ENCODE measurements at places on chromosomes 6 and 20. TPM values are rescaled to one million over a fixed set of nuclear protein-coding genes. Genes with fewer than 3 reads are reported as not detected.

GRCh38 chr20:60993433-60994044, 258.5 kb upstream of the CDH4 start:
- no peak for DNase-seq

GRCh38 chr6:11653028-11653583, 115.6 kb downstream of the TMEM170B start:
- no peak for DNase-seq

- DNase-seq: peak; percentile 16
Observed at GRCh38 chr20:37408302-37409193, 62.6 kb downstream of the SRC start.

GRCh38 chr20:41222296-41222695, 85.0 kb downstream of the PLCG1 start:
- DNase-seq: no peak

DNA sequence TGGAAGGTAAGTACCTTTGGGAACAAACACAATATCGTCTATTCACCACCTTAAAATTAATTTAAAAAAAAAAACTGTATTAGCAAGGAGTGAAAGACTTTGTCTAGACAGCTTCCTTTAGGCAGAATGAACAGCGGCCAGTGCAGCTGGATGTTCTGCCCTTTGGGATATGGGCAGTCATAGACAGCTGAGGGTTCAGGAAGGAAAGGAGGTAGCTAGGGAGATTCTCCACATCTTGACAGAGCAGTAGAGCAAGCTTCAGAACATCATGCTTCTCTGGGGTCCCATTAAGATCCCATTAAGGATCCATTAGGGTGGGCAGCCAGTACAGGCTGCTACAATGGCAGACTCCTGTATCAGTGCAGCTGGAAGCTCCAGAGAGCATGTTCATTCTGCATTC, 46.5 kb upstream of the PLCB4 start:
- DNase-seq: no peak

- DNase-seq: no peak
Observed at GRCh38 chr6:170202416-170203135, 88.3 kb downstream of the DLL1 start.

DNA sequence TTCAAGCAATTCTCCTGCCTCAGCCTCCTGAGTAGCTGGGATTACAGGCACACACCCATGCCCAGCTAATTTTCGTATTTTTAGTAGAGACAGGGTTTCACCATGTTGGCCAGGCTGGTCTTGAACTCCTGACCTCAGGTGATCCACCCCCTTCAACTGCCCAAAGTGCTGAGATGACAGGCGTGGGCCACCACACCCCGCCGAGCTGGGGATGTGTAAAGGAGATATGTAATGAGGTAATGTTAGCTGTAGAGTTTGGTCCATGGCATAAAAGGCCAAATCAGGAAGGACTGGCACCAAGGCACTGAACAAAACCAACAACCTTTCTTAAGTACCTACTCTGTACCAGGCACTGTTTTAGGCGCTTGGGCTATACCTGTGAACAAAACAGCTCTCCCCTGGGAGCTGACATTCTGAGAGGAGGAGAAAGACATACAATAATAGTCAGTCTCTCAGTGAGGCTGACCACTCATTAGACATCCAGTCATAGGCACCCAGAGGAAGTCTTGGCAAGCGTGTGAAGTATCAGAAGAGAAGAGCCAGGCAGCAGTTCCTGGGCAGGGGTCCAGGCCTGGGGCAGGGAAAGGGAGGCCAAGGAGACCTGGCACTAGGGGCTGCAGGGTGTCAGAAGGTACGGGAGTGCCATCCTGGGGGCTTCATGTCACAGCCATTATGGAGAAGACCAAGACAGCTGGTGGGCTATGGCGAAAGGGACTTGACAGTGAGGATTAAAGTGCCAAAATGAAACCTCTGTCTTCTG, 164.8 kb upstream of the DTNBP1 start:
- no peak for DNase-seq

DNA sequence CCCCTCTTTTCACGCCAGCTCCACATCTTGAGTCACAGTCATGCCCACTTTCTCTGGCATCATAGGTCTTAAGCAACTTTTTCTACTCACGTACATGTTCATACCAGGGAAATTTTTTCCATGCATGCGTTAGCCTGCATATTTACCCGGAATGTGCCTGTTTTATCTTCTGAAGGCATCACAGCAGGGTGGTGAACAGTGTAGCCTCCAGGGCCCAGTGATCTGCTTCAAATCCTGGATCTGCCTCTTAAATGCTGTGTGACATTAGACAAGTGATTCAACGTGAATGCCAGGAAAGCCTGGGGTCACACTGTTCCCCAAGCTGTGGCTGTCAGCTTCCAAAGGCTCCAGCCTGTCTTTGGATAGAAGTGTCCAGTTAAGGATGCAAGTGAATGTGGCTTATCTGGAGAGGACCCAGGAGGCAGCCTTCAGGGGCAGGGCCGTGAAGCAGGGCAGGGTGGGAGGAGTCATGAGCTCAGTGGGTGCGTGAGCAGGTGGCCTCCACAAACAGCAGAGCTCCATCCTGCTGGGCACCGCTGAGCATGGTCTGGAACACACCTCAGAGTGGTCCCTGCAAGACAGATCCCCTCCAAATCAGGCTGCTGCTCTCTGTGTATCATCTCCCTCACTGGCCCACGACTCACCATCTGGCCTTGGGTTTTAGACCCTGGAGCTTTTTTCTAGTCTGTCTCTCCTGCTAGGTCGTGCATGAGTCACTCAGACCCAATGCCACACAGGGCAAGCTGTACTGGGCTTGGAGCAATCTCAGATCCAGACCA, 30.4 kb upstream of the CD93 start:
- DNase-seq: no peak

- DNase-seq: peak; percentile 58
Observed at GRCh38 chr6:110181131-110182030, 1.2 kb downstream of the CDC40 start.

GRCh38 chr6:53201270-53201669, 52.6 kb upstream of the GCM1 start:
- DNase-seq: no peak

DNA sequence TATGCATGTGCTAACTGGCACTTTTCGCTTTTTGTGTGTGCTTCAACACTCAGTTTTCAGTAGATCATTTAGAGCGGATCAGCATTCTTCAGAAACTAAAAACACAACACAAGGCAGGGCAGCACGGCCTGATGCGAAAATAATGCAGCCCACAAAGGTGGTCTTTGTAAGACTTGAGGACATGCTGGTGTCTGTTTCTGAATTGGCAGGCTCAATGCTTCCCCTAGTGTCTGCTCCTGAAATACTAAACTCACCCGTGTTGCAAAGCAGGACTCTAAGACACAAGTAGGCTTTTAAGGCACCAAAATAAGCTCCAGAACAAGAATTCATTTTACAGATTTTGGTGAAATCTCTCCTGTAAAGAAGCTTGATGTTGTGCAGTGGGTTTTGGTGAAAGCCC, 676.5 kb downstream of the TENT5A start:
- DNase-seq: no peak

DNA sequence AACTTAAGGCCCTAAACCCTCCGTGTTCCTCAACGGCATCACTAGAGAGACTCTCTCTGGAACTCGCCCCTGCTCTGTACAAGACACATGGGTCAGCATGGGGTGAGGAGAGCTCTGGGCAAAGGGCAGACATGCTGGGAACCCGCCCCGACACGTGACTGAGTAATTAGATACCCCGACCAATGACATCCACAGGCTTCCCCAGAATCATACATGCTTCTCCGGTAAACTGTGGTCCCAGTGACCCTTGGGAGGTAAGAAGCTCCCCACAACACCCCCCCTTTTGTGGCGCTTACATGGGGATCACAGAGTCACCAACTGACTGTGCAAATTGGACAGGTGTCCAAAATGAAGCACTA, 31.7 kb upstream of the RPS6KA2 start:
- no peak for DNase-seq

- DNase-seq: no peak
Observed at GRCh38 chr6:43101497-43101896, 25.4 kb downstream of the PTK7 start.

GRCh38 chr20:48163505-48163904, 378.2 kb upstream of the SULF2 start:
- DNase-seq: no peak

DNA sequence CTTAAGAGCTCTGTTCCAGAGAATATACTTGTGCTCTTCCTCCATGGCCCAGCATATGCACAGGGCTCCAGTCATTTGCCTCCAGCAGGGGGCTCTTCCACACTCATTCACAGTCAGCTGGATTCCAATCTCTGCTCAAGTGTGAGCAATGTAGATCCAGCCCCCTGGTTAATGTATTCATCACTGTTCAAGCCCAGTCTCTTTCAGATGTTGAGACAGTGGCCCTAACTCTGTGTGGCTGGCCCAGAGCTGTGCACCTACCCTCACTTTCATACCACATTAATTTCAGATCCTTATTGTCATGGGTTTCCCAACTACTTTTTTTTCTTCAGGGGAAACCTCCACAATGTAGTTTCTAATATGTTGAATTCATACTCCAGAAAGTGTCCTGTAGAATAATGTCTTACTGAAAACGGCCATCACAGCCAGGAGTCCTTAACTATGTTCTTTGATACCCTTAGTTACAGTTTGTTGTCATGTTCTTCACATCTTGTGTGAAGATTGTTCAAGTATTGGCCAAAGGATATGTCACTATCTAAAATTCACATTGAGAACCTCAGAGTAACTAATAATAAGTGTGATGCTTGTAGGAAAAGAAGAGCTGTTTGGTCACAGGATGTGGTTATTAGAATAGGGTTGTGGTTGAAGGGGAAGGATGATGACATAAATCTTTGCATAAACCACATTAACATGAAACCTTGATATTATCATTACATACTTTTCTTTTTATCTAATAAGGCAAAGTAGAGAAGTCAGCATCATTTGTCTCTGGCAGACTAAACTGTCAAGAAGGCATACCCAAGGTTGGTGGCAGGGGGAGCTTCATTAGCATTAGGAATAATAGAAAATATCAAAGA, 14.4 kb upstream of the HLA-DQA1 start:
- peak; percentile 85 for DNase-seq

DNA sequence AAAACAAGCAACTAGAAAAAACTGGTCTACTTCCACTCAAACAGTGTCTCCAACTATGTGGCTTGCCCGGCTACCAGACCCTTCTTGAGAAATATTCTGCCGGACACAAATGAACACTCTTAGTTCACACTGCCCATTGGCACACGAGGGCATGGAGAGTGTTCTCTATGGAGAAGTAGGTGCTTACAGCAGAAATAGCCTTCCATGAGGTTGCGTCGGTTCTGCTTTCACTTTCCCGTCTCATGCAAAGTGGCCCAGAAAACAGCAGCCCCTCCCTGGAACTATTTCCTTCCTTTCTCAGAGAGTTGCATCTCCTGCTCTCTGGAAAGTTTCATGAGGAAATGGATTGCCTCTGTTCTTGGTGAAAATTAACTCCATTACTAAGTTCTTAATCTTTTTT, 9.5 kb upstream of the HLA-DOA start:
- no peak for DNase-seq

GRCh38 chr6:81326881-81327561, 425.5 kb downstream of the TENT5A start:
- DNase-seq: no peak

- no peak for DNase-seq
Observed at GRCh38 chr6:53290537-53291510, 57.9 kb downstream of the ELOVL5 start.

DNA sequence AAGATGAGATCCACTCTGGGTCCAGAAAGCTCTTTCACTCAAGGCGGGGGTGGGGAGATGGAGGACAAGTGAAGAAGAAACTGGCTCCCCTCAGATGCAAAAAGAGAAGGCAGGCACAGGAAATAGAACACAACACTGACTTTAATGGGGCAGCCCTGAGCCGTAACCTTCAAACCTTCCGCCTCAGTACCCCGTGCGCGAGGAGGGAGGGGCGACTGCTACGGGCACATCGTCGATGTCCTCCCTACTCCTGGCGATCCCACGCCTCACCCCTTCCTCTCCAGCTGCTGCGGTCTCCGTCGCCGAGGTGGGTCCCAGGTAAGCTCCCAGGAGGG, 3.9 kb downstream of the SPEF1 start:
- no peak for DNase-seq

DNA sequence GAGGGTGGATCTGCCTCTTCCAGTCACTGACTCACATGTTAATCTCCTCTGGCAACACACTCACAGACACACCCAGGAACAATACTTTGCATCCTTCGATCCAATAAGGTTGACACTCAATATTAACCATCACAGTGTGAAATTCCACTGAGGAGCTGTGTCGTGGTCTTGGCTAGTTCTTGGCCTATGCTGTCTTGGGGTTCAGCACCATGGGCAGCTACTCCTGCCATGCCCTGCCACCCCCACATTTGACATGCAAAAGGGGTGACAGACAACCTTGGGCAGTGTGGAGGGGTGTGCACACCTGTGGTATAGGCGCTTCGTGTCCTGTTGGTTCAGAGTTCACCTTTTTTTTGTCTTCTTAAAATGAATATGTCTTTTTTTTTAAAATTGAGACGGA, 25.8 kb downstream of the ANKRD6 start:
- no peak for DNase-seq

GRCh38 chr20:14336686-14337085, 726 bp downstream of the FLRT3 start:
- no peak for DNase-seq

DNA sequence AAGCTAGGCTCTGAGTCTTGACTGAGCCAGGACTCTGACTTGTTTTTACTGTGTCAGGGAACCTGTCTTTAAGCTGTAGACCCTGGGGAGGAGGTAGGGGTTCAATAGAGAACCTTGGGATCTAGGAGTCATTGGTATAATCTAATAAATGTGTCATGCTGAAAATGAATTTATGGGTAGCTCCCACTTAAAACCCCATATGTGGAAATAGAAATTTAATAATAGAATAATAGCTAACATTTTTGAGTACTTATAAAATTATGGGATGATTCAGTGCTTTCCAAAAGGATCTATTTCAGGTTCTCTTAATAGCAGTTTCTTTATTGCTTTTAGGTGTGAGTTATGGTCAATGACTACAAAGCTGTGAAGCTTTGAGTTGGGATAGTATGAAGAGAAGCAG, 41.7 kb downstream of the CTNNBL1 start:
- DNase-seq: no peak

- DNase-seq: no peak
Observed at GRCh38 chr6:35142588-35143569, 1.7 kb upstream of the TCP11 start.

- no peak for DNase-seq
Observed at GRCh38 chr6:50717734-50718457, 4.6 kb downstream of the TFAP2D start.

Gene PPP1R3G
- not detected for total RNA-seq

Gene RIMS1
- total RNA-seq: not detected

Gene NOX3
- total RNA-seq: not detected

Gene CPNE5
- 89.8 TPM for total RNA-seq

Gene XKR7
- total RNA-seq: 0.06 TPM

Gene NKX2-2
- not detected for total RNA-seq

Gene BTN1A1
- 1.0 TPM for total RNA-seq

Gene GTSF1L
- 4.0 TPM for total RNA-seq

Gene TNFRSF6B
- total RNA-seq: not detected

Gene CST1
- not detected for total RNA-seq

Gene TBC1D32
- 7.5 TPM for total RNA-seq

Gene TP53TG5
- not detected for total RNA-seq

Gene APOBEC2
- total RNA-seq: not detected

Gene EBF4
- 2.6 TPM for total RNA-seq

All from OCI-LY7 (cell line).